Occipital lobe (tissue), 3 donors: ENCODE measurements at places on chromosomes 16 and 17. TPM values are rescaled to one million over a fixed set of nuclear protein-coding genes. Genes with fewer than 3 reads are reported as not detected.

Gene SLC39A11
- total RNA-seq = 9.5 TPM

Gene HID1
- 13.7 TPM for total RNA-seq

Gene USP22
- total RNA-seq = 342 TPM

Gene ATP1B2
- 5.0 TPM for total RNA-seq

Gene KRT17
- total RNA-seq = 0.31 TPM

Gene CACNG3
- total RNA-seq = 2.5 TPM

Gene KRTAP4-3
- total RNA-seq = not detected

Gene FNDC8
- total RNA-seq = not detected

Gene ATP2C2
- 7.0 TPM for total RNA-seq

Gene USP6
- 0.16 TPM for total RNA-seq

Gene SLC12A4
- 8.0 TPM for total RNA-seq

Gene NACA2
- total RNA-seq = not detected

Gene CCDC78
- 4.2 TPM for total RNA-seq

Gene TBX6
- 0.16 TPM for total RNA-seq

Gene CUEDC1
- 10.9 TPM for total RNA-seq

Gene KLHDC4
- total RNA-seq = 18.2 TPM

Gene SHBG
- not detected for total RNA-seq

Gene FASN
- total RNA-seq = 84.1 TPM

Gene PLLP
- total RNA-seq = 1.2 TPM

Gene CLEC18B
- total RNA-seq = 1.1 TPM

Gene HAS3
- total RNA-seq = 6.6 TPM

Gene ABCC12
- total RNA-seq = 1.2 TPM

Gene EFCAB5
- total RNA-seq = 2.2 TPM

Gene ABCC3
- 0.16 TPM for total RNA-seq

Gene RUNDC3A
- 79.1 TPM for total RNA-seq

Gene ATAD5
- total RNA-seq = 7.2 TPM

Gene GABARAPL2
- total RNA-seq = 80.3 TPM

Gene TBC1D3G
- total RNA-seq = not detected

Gene CFAP97D1
- total RNA-seq = not detected
